ENCODE measurements at places on chromosomes 11 and 22.
A peak's percentile ranks its signal among the peaks of the same experiment; 100 is the strongest.

- DNase-seq, result peak; percentile 84
These were observed at the start of gene TOP3B for GRCh38 chr22:21982338-21982965. TOP3B (minus strand) TSS chr22:21982787; CDS start chr22:21975709, 7,078 bp downstream.

GRCh38 chr11:60158636-60159035 is 24.2 kb downstream of the MS4A6A start:
- no peak for DNase-seq

DNA sequence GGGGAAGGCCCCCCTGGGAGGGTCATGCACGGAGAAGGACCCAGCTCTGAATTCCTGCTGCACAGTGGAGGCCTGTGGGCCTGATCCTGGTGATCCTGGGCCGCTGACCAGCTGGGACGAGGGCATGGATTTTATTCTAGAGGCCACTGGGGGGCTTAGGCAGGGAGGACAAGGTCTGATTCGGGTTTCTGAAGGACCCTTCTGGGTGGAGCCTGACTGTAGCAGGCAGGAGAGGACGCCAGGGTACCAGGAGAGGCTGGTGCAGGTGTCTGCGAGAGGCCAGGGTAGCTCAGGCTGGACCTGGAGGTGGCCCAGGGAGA is 31.3 kb downstream of the MPPED1 start:
- no peak for DNase-seq

- peak; percentile 5 for DNase-seq
These were observed 52.8 kb downstream of the WNT11 start for GRCh38 chr11:76153571-76153923.

DNA sequence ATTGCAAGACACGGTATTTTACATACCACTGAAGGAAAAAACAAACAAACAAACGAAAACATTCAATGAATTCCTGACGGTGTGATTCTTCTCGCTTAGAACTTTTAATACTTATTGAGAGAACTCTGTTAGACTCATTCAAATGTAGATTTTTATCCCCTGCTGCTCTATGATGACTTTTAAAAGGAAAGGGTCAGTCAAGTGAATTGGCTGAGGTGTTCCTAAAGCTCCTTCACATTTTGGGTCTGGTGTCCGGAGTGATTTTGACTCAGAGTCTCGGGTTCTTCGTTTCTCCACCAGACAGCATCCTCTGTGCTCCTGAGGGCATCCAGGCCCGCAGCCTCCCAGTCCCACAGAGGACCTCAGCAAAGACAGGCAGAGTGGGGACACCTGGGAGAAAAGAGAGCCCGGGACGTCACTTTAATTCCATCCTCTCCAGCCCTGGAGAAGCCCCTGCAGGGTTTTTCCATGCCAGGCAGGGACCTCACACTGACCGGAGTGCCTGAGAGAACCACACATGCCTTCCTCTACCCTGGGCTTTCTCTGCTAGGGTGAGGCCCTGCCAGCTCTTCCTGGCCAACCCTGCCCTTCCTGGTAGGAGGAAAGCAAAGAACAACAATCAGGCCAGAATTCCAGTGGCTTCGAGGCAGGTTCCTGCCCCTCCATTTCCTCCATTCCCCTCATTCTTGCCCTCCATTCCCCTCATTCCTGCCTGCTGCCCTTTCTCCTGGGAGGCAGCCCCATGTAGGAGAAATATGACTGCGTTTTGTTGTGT is 1.4 kb upstream of the CSF2RB start:
- DNase-seq, result no peak

GRCh38 chr11:88012456-88012855 is 162.8 kb downstream of the RAB38 start:
- DNase-seq, result no peak

DNA sequence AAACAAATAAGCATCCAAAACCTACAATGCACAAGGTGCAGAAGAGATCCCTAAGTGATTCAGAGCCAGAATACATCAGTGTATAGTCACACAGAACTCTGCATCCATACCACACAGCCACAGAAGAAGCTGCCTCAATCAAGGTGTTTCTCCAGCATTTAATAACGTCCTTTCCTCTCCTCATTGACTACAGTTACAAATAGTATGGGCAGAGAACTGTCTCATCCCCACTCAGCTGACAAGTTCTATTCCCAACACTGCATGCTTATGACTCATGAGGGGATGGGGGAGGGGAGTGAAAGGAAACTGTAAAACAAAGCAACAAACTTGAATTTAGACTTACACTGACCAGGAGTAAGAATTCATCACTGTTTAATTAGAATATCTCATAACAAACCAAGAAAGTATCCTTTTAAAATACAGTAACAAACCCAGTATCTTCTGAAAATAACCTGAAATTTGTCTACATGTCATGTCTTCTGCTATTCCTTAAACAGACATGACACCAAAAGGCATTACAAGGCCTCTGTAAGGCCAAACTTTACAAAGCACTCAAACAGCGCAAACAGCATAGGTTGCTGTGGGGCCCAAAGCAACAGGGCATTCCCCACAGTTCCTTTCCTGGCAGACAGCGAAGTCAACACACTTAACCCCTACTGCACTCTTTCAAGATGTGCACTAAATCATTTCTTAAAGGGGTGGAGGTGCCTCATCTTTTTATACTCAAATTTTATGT is 29.3 kb downstream of the CELF1 start:
- DNase-seq, result peak; percentile 38

- DNase-seq, result no peak
These were observed 902.7 kb downstream of the TBC1D22A start for GRCh38 chr22:47665151-47665550.

GRCh38 chr11:13205486-13205885 is 72.1 kb upstream of the BMAL1 start:
- DNase-seq, result no peak

DNA sequence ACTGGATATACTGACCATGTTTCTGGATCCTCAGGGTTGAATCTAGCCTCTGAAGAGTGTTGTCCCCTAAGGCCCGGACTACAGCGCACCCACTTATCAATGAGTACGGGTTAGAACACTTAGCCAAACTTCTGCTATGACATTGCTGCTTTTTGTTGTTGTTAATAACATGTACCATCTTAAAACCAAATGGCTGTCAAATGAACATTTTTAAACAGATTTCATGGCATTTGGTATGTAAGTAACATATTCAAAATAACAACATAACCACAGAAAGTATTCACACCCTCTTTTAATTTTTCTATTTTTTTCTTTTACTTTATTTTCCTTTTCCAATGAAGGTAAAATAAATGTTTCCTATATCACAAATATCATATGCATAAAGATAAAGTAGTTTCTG is 1292.5 kb upstream of the TENM4 start:
- DNase-seq, result no peak

DNA sequence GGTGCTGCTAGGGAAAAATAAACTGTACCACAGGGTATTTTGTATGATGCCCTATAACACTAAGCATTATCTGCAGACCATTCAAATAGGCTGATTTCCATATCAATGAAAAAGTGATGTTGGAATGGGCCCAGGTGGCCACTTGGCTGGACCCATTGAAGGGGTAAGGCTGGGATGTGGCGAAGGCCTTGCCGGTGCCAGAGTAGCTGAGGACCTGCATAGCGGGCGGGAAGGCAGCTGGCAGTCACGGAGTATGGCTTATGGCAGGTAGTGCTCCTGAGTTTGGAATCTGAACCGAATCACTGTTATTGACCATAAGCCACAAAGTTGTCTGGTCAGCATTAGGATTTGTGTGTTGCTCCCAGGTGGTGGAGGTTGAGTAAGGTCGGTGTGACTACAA is 131.0 kb downstream of the MICAL2 start:
- no peak for DNase-seq

- DNase-seq, result no peak
These were observed 10.7 kb downstream of the TBRG1 start for GRCh38 chr11:124633355-124633754.

DNA sequence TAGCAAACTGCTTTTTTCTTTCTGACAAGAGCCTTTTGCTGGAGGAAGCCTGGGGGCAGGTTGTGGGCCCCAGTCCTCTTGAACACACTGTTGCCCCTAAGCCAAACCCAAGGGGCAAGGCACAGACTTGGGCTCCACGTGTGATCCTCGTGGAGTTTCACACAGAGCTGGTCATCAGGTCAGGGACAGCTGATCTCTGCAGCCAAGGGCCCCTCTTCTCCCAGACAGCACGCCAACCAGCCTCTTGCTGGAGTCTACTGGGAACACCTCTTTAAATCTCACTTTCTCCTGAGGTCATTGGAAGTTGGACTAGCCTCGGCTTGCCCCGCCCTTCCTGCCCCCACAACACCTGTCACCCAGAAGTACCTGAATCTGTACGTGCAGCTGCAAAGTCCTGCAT is 39.8 kb downstream of the C11orf58 start:
- DNase-seq, result no peak

DNA sequence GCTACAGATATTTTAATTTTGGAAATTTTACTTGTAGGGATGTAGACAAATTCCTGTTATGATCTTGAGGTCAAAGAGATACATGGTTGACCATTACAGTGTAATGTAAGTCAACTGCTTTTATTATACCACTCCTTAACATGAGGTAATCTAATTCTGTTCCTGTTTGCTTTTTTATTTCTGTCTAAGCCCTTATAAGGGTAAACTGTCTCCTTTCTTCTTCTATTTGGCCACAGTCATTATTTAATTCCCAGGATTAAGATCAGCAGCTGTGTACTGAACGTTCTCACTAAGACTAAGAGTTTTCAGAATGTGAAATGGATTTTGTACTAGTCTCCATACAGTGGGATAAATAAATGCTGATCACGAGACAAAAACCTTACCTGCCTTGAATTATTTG is 32.8 kb downstream of the C2CD3 start:
- DNase-seq, result no peak

DNA sequence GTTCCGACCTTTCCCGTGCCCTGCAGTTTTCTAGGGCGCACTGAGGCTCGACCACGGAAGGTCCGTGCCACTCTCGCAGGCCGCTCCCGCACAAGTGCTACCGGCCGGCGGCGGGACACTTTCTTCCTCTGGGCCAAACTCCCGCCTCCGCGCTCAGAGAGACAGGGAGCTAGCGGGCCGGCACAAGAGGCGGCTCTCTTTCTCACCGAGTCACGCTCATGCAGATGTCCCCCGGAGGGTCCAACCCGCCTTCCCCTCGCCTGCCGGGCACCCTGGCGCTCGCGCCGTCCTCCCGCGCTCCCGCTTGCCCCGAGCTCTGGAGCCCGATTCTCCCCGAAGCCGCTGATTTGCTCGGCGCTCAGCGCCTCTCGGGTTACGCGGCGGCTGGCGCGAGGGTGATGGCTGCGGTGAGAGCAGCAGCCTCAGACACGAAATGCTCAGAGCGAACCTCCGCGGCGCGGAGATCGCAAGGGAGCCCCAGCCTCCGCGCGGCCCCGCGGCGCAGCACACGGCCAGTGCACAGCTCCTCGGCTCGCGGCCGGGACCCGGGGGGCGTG is 1.0 kb downstream of the LMO1 start:
- peak; percentile 4 for DNase-seq

DNA sequence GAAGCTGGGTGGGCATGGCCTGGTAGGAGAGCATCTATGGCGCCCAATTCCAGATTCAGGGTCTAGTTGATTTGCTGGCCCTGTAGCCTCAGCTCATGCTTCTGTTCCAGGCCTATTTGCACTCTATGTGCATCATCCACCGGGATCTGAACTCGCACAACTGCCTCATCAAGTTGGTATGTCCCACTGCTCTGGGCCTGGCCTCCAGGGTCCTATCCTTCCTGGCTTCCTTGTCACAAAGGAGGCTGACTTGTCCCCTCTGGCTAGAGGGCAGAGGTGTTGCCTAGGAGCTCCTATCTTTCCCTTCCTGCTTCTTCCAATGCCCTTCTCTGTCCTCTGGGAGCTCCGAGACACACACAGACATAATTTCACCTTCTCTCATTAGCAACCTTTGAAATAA is 21.3 kb downstream of the PIK3IP1 start:
- no peak for DNase-seq

DNA sequence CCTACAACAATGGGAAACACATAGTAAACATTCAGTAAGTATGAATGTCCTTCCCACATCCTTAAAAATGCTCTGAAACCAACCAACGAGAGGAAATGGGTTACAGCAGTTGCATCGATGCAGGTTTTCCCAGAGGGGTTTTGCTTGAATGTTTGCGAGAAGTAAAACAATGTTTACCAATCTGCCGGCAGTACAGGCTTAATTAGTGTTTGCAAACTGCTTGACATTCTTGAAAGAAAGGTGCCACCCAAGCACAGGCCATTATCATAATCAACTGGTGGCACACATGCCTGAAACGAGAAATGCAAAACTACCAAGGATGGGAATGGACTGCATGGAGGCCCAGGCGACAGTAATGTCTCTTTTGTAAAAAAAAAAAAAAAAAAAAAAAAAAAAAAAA is 27.1 kb upstream of the OPCML start:
- DNase-seq, result no peak

DNA sequence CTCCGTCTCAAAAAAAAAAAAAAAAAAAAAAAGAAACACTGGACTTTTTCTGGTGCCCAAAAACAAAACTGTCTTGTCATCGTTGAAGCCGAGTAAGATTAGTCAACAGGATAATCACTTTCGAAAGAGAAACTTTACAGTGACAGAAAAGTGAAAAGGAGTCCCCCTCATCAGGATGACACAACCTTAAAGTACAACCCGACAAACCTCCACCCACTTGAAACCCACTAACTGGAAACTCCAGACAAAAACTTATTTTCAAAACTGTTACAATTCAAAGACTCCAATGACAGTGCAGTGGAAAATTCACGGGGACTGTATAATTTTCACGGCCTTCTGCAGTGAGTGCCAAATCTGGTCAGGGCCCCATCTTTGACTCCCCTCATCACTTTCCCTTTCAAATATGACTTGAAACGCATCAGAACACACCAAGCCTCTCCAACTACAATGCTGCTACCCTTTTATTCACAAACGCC is 1.3 kb downstream of the DENND5A start:
- DNase-seq, result no peak

DNA sequence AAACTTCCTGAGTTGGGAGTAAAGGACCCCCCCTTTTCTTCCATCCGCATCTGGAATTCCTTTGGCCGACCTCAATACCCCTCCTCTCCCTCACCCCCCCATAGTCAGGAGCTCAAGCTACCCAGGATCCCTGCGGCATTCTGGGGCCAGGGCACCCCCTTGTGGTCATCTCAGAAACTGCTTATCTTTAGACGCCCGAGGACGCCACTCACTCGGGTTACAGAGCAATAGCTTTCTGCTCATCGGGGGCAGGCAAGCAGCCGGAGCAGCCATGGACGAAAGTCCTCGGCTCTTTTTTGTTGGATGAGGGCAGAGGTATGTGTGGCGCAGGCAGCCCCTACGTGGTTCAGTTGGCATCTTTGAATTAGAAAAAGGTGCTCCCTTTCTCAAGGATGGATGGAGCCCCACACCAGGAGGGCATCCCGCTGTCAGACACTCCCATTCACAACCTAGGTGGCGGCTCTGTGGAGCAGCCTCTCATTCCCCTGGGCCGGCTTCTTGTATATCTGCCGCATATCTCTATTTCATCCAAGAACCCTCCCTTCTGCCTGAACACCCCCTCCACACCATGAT is 2.3 kb downstream of the C1QTNF5 start:
- peak; percentile 90 for DNase-seq

DNA sequence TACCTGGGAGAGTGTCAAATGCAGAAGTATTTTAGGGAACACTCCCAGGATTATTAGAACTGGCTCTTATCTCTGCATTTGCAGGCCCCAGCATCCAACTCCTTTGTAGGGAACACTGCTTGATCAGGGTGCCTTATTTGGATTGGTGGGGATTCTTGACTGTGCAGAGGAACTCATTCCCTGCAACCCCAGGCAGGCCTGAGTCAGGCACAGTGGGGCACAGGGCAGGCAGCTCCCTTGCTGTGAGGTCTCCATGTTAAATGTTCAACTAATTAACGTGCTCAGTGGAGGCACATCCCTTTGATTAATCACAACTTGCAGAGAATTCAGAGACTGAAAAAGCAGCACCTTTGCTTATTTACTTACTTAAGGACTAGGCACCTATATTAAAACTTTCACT is 102.3 kb upstream of the TENM4 start:
- no peak for DNase-seq

Data from midbrain (tissue), 1 donor.